ENCODE measurements at places on chromosomes 3 and 15.

DNA sequence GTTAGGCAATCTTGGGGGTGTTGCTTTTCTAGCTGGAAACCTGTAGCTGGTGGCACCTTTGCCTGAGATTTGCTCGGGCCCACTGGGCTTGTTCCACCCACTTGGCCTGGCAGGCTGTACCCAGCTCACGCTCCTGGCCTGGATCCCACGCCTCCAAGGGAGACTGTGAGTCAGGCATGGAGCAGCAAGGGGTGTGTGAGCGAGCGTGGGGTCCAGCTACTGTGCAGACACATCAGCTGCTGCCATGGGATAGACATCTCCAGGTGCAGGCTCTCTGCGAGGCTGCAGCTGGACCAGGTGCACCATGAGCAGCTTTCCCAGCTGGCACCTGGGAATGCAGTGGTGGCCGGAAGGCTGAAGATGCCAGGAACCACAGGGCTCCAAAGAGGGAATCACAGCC lies 36.0 kb downstream of the NR1D2 start:
- no peak for DNase-seq

DNA sequence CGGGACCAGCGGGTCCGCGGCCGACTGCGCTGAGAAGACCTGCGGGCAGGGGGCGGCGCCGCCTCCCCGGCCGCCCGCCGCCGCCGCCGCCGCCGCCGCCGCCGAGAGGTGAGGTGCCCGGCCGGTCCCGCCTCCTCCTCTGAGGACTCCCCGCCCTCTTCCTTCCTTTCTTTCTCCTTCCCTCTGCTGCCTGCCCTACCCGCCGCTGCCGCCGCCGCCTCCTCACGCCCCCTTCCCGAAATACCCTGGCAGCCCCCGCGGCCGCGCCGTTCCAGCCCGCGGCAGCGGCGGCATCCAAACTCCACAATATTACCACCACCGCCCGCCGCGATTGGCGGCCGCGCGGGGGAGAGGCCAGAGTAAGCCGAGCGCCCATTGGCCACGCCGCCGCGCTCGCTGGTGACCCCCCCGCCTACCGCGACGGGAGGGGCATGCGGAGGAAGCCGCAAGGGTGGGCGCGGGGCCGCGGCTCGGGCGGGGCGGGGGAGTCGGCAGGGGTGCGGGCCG lies 61.8 kb upstream of the ANKRD28 start:
- DNase-seq, result peak; percentile 78

GRCh38 chr3:98826126-98826525 lies 63.0 kb downstream of the ST3GAL6 start:
- no peak for DNase-seq

- DNase-seq, result no peak
Observed at GRCh38 chr3:162492446-162493081, 996.0 kb downstream of the OTOL1 start.

GRCh38 chr3:170470063-170471016 lies 51.7 kb downstream of the CLDN11 start:
- DNase-seq, result peak; percentile 75
